ENCODE measurements at places on chromosomes 5 and 9. TPM values are rescaled to one million over a fixed set of nuclear protein-coding genes. Genes with fewer than 3 reads are reported as not detected.

DNA sequence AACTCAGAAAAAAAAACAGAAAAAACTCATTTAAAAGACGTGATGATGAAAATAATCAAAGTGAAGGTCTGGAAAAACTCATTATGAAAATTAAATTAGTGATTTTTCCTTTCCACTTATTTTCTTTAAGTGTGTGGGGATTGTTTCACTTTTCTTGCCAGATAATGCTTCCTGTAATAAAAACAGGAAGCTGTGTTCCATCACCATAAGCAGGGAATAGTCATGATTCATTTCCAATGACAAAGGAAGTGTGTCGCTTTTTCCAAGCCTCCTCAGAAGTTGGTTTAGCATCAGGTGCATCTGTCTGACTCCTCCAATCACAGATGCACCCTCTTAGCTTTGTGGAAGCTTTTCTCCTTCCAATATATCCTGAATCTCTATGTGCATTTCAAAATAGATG is 2068.7 kb downstream of the MAT2B start:
- no peaks in the 10 kb centered on the region for H3K27me3 ChIP-seq
- H3K4me3 ChIP-seq, result no peak overlapping the region
- no peak for DNase-seq

DNA sequence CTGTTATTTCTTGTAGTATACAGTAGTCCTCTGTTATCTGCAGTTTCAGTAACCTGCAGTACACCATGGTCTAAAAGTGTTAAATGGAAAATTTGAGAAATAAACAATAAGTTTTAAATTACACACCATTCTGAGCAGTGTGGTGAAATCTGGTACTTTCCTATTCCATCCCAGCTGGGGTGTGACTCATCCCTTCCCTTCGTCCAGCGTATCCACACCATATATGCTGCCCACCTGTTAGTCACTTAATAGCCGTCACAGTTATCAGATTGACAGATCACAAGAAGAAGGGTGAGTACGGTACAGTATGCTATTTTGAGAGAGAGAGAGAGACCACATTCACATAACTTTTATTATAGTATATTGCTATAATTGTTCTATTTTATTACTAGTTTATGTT is 28.9 kb downstream of the FAM151B start:
- H3K27ac ChIP-seq, result no peak overlapping the region
- DNase-seq, result no peak
- H3K4me1 ChIP-seq, result no peaks in the 10 kb centered on the region
- H3K4me3 ChIP-seq, result no peak overlapping the region
- H3K27me3 ChIP-seq, result no peaks in the 10 kb centered on the region
- H3K36me3 ChIP-seq, result no peaks in the 10 kb centered on the region

DNA sequence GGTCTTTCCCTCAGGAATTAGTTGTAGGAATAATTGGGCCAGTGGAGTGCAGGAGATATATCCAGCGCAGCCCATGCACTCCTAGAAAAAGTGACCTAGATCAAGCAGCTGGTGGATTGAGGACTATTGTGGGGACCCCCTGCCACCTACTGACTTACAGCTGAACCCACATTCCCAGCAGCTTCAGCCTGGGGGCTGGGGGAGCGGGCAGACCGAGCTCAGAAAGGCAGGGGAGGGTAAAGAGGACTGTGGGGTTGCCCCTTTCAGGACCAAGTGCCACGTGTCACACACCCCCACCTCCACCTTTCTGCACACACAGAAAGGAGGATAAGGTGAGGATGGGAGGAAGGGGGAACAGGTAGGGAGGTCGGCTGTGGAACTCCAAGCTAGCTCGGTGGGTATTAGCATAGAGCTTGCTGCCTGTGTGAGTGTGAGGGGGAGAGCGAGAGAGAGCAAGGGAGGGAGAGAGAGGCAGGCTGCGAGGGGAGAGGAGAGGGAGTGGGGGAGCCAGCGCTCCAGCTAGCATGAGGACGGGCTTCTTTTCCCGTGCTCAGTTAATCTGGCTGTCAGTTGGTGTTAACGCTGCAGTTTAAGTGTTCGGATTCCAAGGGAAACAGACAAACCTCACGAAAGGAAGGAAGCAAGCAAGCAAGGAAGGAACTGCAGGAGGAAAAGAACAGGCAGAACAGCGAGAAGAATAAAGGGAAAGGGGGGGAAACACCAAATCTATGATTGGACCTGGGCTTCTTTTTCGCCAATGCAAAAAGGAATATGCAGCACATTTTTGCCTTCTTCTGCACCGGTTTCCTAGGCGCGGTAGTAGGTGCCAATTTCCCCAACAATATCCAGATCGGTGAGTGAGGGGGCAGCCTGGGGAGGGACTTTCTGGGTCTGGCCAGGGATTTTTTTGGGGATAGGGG is at the start of gene GRIA1:
Gene GRIA1 (plus strand): TSS at position 553 of the 920 bp plus-strand sequence.
- no peak for DNase-seq
- no peak within 1 kb of the TSS for H3K27ac ChIP-seq
- no peaks in the 10 kb centered on the region for H3K27me3 ChIP-seq
- no peaks in the 10 kb centered on the region for H3K4me1 ChIP-seq
- H3K4me3 ChIP-seq, result no peak within 1 kb of the TSS
- no peaks in the 10 kb centered on the region for H3K36me3 ChIP-seq

- H3K4me3 ChIP-seq, result no peak overlapping the region
- no peaks in the 10 kb centered on the region for H3K4me1 ChIP-seq
- H3K36me3 ChIP-seq, result no peaks in the 10 kb centered on the region
- no peak for DNase-seq
- H3K27me3 ChIP-seq, result no peaks in the 10 kb centered on the region
Measured at GRCh38 chr9:137825324-137825989, 52.1 kb upstream of the CACNA1B start.

DNA sequence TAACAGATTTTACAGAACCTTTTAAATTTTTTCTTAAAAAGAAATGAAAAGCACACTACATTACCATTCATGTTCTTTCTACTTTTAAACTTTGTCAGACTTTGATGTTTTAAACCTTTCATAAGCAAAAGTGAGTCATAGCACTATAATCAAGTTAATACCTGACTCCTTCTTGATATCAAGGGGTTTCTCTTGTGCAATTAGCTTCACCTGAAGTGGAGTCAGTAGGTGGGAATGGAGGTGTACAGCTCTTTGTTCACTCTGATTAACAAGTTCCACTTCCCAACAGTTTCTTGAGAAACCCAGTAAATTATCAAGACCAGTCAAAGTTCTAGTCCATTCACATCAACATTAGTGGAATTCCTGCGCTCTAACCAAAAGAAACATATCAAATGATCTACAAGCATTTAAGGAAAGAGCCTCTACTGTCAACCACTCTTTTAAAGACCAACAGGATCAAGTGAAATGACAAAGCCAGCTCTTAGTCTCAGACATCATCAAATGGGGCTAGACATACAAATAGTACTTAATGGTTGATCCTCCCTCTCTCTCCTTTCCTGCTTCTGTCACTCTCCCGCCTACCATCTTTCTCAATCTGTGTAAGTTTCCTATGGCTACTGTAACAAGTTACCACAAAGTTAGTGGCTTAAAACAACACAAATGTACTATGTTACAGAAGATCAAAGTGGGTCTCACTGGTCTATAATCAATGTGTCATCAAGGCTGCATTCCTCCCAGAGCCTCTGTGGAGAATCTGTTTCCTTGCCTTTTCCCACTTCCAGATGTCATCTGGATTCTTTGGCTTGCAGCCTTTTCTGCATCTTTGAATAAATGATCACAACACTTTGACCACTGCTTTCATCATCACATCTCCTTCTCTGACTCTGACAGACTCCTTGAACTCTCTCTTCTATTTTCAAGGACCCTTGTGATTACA is 68.0 kb downstream of the HINT1 start:
- no peaks in the 10 kb centered on the region for H3K36me3 ChIP-seq
- DNase-seq, result no peak
- H3K27ac ChIP-seq, result no peak overlapping the region

DNA sequence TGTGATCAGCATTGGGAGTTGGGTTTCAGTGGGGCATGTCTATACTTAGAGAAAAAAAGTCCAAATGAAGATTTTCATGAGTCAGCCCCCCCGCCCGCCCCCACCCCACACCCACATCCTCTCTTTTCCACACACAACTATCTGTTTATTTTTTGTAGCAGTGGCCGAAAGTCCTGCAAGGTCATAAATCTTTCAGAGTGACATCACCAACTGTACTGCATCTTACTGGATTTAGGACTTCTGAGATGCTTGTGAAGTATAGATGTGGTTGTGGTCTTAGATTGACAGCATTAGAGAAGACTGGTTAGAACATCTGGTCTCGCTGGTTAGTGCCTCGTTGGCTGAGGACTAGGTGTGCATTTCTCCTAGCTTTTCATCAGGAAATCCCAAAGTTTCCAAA is 7.3 kb upstream of the ROPN1L start:
- H3K36me3 ChIP-seq, result no peaks in the 10 kb centered on the region
- DNase-seq, result no peak
- no peak overlapping the region for H3K27ac ChIP-seq
- H3K4me1 ChIP-seq, result no peaks in the 10 kb centered on the region
- H3K4me3 ChIP-seq, result no peak overlapping the region

CLTB gene
- total RNA-seq, result 79.7 TPM

CATSPER3 gene
- total RNA-seq, result 0.69 TPM

CKS2 gene
- total RNA-seq, result 2.9 TPM

PCDHGA7 gene
- 4.2 TPM for total RNA-seq

SLC26A2 gene
- 19.0 TPM for total RNA-seq

TAS2R1 gene
- total RNA-seq, result not detected

LEAP2 gene
- 1.3 TPM for total RNA-seq
